Omental fat pad (tissue), 4 donors: ENCODE measurements at places on chromosomes 16 and 17.

GRCh38 chr17:10032118-10032852 is 127.2 kb upstream of the RCVRN start:
- no peak for DNase-seq

DNA sequence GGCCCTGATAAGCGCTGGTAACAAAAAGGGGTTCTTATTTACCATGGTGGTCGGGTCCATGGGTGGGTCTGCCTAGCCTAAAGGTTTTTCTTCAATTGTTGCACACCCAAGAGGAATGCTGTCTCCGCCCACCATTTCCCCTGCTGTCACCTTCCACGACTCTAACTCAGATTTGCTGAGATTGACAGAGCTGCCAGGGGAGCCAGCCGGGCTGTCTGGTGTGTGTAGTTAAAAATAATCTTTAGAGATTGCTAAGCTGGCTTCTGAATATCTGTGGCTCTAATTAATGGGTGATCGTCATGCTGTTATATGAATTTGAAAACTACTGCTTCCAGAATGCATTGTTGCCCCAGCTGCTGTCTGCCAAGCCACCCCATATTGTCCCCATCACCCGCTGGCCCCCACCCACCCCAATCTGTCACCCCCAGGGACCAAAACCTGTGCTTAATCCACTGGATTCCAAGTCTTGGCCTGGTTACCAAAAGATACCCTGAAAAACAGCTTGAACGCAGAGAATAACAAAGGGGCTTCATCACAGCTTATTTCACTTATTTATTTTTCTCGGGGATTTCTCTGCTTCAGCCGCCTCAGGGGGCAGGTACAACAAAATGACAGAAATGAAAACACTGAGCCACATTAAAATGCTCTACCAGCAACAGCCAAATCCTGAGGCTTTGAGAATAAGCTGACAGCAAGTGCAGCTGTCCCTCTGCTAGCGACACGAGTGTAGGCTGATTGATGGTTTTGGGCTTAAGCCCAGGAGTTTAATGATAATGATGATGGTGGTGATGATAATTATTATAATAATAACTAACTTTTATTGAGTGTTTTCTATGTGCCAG is 46.1 kb upstream of the NLK start:
- no peak for DNase-seq

DNA sequence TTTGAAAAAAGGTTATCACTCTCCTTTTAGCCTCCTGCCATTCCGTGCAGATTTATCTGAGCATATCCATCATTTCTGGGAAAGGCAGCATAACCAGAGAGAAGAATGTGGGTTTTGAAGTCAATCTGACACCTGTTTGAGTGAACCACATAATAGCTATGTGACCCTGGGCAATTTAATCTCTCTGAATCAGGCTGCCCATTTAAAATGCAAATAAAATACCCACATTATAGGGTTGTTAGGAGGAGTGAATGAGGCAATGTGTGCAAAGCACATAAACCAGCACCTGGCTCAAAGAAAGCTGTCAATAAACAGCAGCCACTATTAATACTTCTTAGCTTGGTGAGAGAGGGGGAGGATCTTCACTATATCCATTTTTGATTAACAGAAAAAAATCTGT is 88.0 kb downstream of the CACNG1 start:
- DNase-seq: no peak

DNA sequence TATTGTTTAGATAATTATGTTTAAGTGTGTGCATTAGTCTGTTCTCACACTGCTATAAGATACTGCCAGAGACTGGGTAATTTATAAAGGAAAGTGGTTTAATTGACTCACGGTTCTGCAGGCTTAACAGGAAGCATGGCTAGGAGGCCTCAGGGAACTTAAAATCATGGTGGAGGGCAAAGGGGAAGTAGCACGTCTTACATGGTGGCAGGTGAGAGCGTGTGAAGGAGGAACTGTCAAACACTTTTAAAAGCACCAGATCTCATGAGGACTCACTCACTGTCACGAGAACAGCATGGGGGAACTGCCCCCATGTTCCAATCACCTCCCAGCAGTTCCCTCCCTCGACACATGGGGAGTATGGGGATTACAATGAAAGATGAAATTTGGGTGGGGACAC is 203.5 kb upstream of the GOT2 start:
- DNase-seq: no peak

DNA sequence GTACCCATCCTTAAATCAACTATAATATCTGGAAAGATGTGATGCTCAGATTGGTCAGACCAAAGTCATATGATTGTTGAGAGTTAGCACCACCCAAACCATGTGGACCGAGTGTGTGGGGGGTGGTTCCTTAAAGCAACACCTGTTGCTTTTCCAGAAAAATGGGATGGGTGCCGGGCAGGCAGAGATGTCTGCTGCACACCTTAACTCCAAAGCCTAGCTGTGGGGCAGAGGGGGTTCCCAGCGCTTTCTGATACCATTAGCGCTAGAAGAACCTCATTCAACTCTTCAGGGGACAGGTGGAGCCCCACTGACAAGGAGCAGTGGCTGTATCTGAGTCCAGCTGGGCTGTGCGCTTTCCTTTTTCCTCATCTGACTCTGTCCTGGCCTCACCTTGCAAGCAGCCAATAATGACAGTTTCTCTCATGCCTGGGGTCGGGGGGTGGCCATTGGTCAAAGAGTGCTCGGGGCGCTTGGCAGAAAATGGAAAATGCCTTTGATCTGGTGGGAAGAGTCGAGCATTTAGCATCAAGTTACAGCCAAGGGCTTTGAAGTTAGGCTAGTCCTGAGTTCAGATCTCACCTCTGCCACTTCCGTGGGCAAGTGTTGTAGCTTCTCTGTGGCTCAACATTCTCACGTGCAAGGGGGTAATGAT is 82.6 kb downstream of the IRX3 start:
- no peak for DNase-seq

- DNase-seq: peak; percentile 35
Measured at GRCh38 chr16:70589998-70590471, 56.3 kb upstream of the IL34 start.

- DNase-seq: no peak
Measured at GRCh38 chr17:37674511-37674910, 31.3 kb upstream of the DDX52 start.

GRCh38 chr17:45958307-45958706 is 40.7 kb upstream of the STH start:
- no peak for DNase-seq

- DNase-seq: no peak
Measured at GRCh38 chr16:15967655-15968315, 18.4 kb downstream of the ABCC1 start.

DNA sequence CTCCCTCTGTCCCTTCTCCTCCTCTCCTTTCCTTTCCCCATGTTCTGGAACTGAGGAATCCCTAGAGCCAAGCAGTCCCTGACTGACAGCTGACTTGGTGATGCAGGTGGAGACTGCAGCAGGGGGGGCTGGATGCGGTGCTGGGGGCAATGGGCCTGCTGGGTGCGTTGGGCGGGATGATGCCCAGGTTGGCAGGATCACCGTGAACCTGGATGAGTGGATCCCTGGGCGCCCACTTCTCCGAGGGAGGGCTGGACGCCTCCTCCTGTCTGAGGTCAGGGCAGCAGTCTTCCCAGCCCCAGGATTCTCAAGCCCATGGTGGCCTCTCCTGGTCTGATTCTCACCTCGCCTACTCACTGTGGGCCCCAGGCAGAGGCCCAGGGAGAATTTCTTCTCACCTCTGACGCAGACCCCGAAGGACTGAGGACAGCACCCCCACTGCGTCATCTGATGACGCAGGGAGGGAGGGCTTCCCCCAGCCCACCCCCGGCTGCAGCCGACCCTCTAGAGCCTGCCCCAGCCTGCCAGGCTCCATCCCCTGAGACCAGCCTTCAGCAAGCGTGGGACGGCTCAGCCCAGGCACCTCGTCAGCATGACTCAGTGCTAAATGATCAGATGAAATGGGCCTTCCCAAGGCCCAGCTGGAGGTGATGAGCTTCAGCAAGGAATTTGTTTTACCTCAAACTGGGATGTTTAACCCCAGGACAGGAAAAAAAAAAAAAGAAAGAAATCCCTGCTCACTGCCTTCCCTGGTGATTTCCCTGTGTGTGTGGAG is 188.0 kb upstream of the TNRC6C start:
- DNase-seq: no peak

GRCh38 chr16:3042376-3042775 is 4.0 kb upstream of the MMP25 start:
- no peak for DNase-seq

- DNase-seq: no peak
Measured at GRCh38 chr16:48541108-48541786, 68.7 kb downstream of the N4BP1 start.

- DNase-seq: no peak
Measured at GRCh38 chr17:71527311-71527710, 593.5 kb upstream of the SOX9 start.

DNA sequence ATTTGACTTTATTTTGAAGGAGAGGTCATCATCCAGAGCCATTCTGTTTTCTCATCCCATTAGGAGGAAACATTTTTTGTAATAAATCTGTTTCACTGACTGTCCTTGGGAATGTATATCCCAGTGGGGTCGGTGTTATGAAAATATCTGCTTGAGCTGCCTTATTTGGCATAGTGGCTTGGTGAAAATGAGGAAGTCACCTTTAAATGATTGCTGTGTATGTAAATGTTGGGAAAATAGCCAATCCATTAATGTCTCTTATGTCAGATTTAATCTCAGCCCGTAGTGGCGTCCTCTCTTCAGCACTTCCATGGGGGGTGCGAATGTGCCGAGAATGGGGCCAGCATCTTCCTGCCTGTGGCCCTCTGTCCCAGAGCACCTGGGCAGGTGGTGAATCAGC is 57.6 kb downstream of the BANP start:
- no peak for DNase-seq

- no peak for DNase-seq
Measured at GRCh38 chr16:3468501-3468900, 25.0 kb downstream of the NAA60 start.

DNA sequence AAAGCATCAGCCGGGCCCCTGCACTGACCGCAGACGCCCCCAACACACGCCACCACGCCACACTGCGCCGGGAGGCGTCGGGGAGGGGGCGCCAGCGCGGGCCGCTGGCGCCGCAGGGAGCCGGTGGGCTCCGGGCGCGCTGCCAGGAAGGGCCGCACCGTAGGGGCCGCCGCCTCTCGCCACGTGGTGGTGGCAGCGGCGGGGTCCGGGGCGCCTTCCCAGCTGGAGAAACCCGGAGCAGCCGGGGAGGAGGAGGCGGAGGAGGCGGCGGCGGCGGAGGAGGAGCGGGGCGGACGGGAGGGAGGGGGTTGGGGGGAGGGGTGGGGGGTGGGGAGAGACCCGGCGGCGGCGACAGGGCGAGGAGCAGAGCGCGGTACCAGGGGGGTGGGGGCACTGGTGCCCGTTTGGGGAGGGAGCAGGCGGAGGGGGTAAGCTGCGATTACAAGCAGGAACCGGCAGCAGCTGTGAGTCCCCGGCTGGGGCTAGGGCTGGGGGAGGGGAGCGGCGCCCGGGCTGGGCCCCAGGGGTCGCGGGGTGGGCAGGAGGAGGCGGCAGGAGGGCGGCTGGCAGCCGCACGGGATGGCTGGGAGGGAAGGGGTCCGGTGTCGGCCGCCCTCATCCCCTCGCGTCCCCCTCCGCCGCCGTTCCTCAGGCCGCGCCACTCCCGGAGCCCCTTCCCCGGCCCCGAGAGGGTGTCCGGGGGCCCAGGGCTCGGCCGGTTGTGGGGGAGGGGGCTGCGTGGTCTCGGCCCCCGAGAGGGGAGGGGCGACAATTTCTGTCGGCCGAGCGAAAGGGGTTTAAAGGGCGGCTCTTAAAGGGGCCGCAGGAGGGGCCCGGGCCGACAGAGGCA is at the start of gene TBKBP1:
TBKBP1 (plus strand) TSS at position 431 of the 850 bp plus-strand sequence. CDS start 1,952 bp downstream, outside the sequence.
- no peak for DNase-seq

DNA sequence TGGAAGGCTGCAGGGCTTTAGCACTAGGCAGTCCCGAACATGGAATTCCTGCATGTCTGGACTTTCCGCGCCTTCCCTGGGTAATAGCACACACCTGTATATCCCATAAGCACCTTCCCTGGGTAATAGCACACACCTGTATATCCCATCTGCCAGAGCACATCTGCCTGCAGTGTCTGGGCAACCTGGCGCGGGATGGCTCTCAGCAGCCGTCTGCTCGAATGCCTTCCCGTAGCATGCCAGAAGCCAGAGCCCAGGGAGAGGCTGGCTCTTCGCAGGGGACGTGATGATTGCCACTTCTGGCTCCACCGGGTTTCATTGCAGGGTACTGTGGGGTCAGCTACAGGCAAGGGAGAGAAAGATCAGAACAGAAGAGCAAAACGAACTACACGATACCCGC is 21.3 kb downstream of the MBTPS1 start:
- DNase-seq: no peak

DNA sequence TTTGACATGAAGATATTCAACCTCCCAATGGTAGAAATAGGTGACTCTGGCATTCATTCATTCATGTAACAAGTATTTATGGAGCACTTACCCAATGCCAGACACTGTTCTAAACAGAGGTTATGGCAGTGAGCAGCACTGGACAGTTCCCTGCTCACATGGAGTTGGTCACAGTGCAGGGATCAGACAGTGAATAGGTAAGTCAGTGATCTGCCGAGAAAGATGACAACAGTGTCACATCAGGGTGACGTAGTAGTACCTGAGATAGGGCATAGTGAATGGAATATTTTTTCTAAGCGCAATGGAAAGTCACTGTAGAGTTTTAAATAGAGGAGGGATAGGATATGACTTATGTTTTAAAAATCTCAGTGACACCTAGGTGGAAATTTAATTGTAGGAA is 791.4 kb upstream of the RBFOX1 start:
- DNase-seq: no peak

GRCh38 chr17:62703776-62704380 is 76.4 kb downstream of the MRC2 start:
- no peak for DNase-seq

DNA sequence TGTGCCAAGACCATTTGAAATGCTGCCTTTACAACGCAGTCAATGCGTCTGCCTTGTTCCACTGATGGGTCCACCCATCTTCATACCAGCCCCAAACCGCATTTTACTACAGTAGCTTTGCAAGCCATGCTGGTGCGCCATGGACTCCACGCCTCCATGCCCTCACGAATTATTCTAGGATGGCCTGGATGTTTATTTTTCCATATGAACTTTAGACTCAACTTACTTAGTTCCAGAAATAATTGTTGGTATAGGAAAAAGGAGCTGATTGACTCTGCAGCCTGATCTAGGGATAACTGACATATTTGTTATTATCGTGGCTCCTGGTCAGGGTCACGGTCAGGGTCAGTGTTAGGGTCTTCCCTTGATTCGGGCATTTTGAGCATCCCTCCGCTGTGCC is 70.0 kb upstream of the ZNF469 start:
- DNase-seq: no peak

DNA sequence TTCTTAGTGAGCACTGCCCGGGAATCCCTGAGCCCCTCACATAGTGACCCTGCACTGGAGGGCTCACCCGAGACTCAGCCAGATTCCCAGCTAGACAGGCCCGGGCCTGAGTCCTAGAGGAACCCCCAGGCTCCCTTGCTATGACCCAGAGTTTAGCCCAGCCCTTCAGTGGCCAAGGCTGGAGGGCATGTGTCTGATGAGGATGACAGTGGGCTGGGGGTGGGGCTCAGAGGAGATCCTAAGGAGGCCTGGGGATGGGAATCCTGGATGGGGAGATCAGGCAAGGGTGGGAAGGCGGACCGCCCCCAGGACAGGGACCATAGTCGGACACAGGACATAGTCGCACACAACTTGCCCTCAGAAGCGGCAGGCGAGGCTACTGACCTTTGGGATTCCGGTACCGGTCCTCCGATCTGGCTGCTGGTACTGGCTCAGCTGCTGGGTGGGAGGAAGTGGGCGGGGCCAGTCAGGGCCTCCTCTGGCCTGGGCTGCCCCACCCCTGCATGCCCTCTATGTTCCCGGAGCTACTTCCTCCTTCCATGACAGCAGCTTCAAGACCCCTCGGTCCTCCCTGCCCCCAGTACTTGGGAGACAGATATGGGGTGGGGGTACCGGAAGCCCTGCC is 1.1 kb downstream of the CD79B start:
- DNase-seq: no peak
